Activated T-helper 2 cell treated with anti-CD3 and anti-CD28 coated beads, Interferon-gamma antibody, Interleukin-2, Interleukin-4, amounts not matched to agents 10 μg/mL and 5 μg/mL and 100 μg/mL, durations not matched to agents 14 hours and 24 hours and 36 hours (primary cell): ENCODE measurements at places on chromosomes 3 and 15.

GRCh38 chr15:95981209-95981608, 349.3 kb upstream of the NR2F2 start:
- no peak for DNase-seq

DNA sequence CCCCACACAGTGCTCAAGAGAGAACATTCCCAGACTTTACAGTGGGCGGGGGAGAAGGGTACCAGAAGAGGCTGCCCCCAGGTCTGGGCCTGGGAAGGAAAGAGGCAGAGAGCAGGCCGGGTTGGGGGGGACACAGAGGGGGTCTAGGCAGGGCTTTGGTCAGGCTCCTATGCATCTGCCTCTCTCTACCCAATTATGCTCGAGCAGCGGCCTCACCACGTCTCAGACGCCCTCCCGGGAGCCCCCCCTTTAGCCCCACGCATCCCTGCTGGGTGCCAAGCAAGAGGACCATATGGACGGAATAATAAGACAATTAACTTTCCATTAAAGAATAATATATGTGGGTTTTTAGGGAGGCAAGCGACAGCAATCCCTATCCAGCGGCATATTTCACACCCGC, 32.8 kb downstream of the CACNA2D2 start:
- DNase-seq = no peak

DNA sequence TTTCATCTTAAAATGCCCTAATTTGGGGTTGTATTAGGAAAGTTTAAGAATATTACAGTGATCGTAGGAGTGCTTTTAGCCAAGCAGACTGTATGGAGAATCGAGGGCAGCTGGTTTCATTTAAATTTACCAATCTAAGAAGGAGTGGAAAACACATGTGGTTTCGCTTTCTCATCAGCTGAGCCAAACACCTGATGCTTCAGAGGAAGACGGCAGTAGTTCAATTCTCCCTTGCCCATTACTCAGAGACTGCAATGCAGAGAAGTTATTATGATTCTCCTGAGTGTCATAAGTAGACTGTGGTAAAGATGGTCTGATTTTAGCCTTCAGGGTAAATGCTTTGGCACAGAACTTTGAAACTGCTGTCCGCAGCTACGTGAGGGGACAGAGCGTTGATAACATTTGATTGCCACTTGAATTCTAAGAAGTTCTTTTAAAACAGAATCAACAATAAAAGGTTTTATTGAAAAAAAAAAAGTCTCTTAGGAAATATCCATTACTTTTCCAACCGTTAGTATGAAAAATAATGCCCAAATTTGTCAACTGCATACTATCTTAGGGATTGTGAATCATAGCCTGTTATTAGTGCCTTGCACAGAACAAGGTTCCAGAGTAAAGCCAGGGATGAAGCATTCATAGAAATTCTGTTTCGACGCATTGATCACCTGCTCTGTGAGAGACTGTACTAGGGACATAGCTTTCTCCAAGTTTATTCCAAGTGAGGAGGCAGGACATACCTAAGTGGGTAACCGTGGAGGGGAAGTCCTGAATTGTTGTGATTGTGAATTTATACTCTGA, 25.6 kb downstream of the LYSMD4 start:
- no peak for DNase-seq

GRCh38 chr3:30293621-30294240, 312.7 kb upstream of the TGFBR2 start:
- no peak for DNase-seq

- no peak for DNase-seq
Observed at GRCh38 chr15:65156692-65157091, 23.1 kb upstream of the PDCD7 start.

DNA sequence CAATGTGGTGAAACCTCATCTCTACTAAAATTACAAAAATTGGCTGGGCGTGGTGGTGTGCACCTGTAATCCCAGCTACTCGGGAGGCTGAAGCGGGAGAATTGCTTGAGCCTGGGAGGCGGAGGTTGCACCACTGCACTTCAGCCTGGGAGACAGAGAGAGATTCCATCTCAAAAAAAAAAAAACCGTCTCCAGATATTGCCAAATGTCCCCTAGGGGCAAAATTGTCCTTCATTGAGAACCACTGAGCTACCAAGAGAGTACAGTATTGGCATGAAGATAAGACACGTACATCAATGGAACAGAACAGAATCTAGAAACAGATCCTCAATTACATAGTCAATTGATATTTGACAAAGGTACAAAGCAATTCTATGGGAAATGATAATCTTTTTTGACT, 98.0 kb downstream of the TFDP2 start:
- no peak for DNase-seq

- no peak for DNase-seq
Observed at GRCh38 chr3:170598091-170598502, 12.2 kb upstream of the SLC7A14 start.

DNA sequence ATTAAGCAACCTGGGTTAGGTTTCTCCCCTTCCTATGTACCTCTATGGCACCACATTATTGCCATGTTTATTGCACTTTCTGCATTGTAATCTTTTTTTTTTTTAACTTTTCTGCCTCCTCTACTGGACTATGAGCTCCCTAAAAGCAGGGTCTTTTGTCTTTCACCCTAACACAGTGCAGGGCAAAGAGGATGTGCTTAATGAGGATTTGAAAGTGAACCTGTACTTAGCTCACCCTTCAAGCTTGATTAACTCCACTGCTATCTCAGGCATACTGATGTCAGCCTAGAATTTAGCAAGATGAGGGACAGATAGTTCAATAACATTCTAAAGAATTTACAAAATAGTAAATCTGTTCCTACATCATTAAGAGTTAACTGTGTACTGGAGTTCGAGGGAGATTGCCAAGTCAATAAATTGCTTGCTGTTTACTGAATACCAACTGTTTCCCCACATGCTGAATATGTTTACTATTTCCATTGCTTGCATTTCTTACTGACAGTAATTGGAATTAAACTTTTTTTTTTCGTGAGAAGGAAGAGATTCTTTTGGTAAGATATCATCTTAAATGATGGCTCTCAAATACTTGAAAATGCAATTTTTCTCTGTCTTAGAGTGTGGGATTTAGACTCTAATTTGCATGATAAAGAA, 15.7 kb upstream of the PPARG start:
- DNase-seq = no peak

- DNase-seq = no peak
Observed at GRCh38 chr15:66619152-66619903, 53.5 kb upstream of the LCTL start.

- DNase-seq = peak; percentile 41
Observed at GRCh38 chr3:127483902-127484591, 106.5 kb downstream of the TPRA1 start.

DNA sequence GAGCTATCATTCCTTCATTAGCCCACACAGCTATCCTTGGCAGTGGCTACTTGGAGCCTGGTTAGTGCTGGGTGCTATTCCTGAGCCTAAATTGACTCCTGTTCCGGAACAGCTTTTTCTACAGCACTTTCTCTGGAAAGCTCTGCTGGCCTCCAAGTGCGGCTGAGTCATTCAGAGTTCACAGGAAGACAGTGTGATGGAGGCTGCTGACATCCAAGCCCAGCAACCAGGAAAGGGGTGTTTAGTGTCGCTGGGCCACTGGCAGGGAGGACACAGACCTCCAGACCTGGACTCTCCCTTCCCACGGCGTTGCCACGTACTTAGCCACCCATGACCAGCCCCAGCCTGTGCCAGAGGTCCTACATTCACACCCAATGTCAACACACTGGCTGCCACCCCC, 28.7 kb downstream of the CACNA2D2 start:
- no peak for DNase-seq

GRCh38 chr3:117193390-117193789, 483.8 kb downstream of the TUSC7 start:
- DNase-seq = no peak
